Activated CD4-positive, alpha-beta memory T cell treated with anti-CD3 and anti-CD28 coated beads for 36 hours (primary cell): ENCODE measurements at places on chromosomes 1 and 21.

DNA sequence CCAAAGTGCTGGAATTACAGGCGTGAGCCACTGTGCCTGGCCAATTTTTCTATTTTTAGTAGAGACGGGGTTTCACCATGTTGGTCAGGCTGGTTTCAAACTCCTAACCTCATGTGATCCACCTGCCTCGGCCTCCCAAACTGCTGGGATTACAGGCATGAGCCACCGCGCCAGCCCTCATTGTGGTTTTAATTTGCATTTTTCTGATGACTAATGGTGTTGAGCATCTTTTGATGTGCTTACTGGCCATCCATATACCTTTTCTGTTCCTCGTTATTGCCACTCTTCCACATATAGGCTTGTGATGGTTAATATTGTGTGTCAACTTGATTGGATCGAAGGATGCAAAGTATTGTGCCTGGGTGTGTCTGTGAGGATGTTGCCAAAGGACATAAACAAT is 17.4 kb upstream of the ENAH start:
- no peak for DNase-seq

DNA sequence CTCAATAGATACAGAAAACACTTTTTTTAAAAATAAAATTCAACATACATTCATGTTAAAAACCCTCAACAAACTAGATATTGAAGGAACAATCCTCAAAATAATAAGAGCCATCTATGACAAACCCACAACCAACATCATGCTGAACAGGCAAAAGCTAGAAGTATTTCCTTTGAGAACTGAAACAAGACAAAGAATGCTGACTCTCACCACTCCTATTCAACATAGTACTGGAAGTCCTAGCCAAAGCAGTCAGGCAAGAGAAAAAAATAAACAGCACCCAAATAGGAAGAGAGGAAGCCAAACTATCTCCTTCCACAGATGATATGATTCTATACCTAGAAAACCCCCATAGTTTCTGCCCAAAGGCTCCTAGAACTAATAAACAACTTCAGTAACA is 46.2 kb upstream of the IVNS1ABP start:
- DNase-seq: no peak

GRCh38 chr1:107276247-107276646 is 135.4 kb downstream of the NTNG1 start:
- no peak for DNase-seq

GRCh38 chr21:36509973-36510664 is 30.2 kb upstream of the CLDN14 start:
- DNase-seq: no peak

GRCh38 chr1:90959352-90960206 is 62.3 kb downstream of the ZNF644 start:
- DNase-seq: no peak

GRCh38 chr21:35400233-35400939 is 351.3 kb upstream of the RUNX1 start:
- peak; percentile 37 for DNase-seq
